Activated naive CD4-positive, alpha-beta T cell treated with anti-CD3 and anti-CD28 coated beads, Interleukin-2, amount 50 U/mL, for 72 hours (primary cell): ENCODE measurements at places on chromosomes 5 and 9. TPM values are rescaled to one million over a fixed set of nuclear protein-coding genes. Genes with fewer than 3 reads are reported as not detected.
A peak's percentile ranks its signal among the peaks of the same experiment; 100 is the strongest.

SLC45A2 gene
- total RNA-seq = 0.33 TPM

DNA sequence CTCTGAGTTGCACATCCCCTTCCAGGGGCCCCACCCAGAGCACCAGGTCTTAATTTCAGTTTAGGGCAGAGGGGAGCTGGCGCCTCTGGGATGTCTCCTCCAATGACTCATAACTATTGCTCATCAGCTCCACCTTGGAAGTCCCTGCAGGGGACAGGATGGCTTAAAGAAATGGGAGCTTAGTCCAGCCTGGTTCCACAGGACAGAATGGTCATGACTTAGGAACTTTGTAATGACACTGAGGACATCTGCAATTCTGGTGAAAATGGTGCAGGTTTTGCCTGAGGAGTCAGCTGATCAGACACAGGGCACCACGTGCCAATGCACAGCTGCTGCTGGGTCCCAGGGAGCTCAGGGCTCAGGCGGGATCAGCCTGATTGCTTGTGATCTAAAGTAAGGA, 16.4 kb upstream of the PPP1R26 start:
- no peak for DNase-seq

DNA sequence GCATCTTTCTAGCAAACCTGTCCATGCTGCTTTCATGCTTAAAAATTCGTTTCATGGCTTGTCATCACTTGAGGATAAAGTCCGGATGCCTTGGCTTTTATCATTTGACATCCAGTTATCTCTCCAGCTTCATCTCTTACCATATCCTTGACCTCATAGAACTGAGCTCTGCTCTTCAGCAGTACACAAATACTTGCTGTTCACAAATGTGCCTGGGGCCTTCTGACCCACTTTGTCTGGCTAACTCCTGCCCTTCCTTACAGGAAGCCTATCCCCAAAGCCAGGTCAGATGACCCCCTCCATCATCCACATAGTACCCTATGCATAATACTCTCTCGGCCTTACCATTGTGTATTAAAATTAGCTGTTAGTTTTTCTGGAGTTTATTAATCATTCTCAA, 249.1 kb downstream of the SAXO1 start:
- DNase-seq = no peak

DNA sequence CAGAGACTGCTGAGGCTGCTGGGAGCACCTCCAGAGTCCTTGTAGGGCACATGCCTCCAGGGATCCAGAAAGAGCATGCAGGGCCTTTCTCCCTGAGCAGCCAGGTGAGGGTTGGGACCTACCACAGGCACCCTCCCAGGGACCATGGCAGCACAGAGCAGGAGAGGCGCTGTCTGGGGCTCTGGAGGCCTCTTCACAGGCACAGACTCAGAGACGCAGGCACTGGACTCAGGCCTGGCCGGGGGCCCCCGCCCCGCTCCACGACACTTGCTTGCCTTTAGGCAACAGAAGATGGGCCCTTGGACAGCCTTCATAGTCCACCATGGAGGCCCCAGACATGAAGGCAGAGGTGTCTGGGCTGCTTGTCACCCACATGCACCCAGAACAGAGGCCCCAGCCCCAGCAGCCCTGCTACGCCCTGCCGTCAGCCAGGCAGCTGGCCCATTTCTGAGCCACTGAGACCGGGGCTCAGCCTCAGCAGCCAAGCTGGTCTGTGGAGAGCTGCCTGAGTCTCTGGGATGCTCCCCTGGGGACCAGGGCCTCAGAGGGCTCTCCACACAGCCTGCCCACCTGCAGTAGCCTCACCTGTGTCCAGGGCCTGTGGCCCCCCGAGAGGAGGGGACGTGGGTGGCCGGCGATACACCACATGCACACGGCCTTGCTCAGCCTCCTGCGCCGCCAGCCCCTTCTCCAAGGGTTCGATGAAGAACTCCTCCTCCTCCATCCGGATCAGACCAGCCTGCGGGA, 72.8 kb downstream of the ADAMTS2 start:
- no peak for DNase-seq

- DNase-seq = no peak
Measured at GRCh38 chr5:113295111-113295539, 139.7 kb downstream of the TSSK1B start.

WNT8A gene
- total RNA-seq = not detected

FOXE1 gene
- 0.06 TPM for total RNA-seq

C5 gene
- 2.2 TPM for total RNA-seq

DNA sequence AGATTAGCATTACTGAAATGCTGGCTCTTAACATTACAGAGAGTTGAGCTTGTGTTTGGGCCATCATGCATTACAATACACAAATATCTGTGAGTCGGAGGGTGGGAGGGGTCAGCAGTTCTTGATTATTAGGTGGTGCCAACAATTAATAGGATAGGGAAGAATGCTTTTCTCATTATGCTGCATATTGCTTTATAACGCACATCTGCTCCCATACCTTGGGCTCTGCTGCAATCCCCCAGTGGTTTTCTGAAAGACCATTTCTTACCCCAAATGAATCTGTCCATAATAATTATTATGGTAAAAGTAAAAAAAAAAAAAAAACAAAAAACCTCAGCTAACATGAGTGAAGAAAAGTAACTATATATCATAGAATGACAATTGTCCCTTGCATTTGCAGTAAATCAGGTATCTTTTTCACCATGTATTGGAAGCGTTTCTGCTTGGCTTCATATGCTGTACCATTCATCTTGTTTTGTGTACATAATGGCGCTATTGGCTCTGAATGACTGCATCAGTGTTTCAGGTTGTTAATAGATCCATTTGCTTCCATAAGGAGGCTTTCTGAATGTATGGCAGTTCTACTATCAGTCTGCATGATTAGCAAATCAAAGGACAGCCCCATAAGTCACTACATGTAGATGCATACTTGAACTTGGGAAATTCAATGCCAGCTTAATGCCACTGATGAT, 75.9 kb downstream of the CAVIN4 start:
- DNase-seq = no peak

GRCh38 chr5:147818290-147818689, 13.2 kb downstream of the SPINK1 start:
- no peak for DNase-seq

GRCh38 chr5:26625099-26625498, 413.3 kb downstream of the CDH9 start:
- no peak for DNase-seq

DNA sequence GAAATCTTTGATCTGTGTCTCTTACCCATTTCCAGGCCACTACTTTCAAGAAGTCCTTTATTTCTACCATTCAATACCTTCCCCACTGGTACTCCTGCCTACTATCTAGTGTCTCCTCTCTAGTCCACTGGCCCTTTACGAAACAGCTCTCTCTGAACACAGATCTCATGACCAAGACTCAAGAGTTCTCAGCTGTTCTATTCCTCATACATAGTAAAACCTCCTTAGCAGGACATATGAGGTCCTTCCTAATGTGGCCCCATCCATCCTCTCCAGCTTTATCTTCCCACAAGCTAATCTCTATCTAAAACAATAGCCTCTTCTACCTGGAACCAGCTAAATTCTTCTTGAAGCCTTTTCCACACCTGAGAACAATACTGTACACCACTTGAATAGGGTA, 2.6 kb downstream of the TEX10 start:
- no peak for DNase-seq

GRCh38 chr9:69193685-69194032, 19.6 kb downstream of the TJP2 start:
- no peak for DNase-seq

CTNND2 gene
- total RNA-seq = not detected

- DNase-seq = no peak
Measured at GRCh38 chr9:128211186-128211980, 8.2 kb downstream of the DNM1 start.

SPINK4 gene
- total RNA-seq = not detected

DIMT1 gene
- total RNA-seq = 44.8 TPM

CAMK4 gene
- total RNA-seq = 39.0 TPM

C8G gene
- 1.5 TPM for total RNA-seq

DNA sequence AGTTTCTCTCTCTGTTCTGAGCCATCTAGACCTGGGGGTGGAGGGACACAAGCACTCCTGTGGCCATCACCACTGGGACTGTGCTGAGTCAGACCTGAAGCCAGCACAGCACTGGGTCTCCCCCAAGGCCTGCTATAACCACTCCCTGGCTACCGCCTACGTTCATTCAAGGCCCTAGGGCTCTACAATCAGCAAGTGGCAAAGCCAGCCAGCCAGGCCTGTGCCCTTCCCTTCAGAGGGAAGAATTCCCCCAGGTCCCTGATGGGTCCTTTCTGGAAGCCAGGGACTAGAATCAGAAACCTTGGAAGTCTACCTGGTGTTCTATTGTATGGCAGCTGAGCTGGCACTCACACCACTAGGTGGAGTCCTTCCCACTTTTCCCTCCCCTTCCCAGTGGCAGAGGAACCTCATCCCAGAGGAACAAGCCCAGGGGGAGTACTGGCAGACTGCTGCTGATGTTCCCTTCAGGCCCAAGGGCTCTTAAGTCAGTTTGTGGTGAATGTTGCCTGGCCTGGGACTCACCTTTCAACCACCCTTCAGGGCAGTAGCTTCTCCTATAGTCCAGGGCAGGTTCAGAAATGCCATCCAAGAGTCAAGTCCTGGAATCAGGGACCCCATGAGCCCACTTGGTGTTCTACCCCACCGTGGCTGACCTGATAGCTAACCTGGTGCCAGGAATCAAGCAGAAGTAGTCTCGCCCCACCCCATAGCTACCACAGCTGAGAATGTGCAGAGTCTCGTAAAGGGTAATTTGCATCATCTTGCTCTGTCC, 20.0 kb downstream of the JMY start:
- DNase-seq = peak; percentile 13

DNA sequence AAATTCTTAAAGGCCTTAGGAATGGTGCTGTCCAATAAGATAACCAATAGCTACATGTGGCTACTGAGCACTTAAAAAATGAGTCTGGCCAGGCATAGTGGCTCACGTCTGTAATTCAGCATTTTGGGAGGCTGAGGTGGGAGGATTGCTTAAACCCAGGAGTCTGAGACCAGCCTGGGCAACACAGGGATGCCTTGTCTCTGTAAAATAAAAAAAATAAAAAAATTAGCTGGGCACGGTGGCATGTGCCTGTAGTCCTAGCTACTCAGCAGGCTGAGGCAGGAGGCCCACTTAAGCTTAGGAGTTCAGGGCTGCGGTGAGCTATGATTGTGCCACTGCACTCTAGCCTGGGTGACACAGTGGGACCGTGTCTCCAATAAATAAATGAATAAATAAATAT, 1.3 kb upstream of the SLC22A5 start:
- DNase-seq = no peak

DNA sequence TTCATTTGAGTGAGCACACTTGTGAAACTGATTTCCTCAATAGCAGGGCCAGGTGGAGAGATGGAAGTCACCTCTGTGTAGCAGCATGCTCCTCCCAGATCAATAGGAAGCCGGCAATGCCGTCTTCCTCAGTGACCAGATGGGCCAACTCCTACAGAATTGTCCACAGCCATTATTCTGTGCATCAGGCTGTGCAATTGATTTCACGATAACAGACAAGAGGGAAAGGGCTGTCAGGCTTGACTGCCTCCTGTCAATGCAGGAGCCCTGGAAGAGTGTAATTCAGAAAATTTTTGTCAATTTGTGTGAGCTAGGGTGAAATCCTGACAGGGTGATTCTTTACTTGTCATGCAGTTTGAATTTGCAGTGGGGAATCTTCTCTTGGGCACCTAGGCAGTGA, 838.4 kb upstream of the NUDT12 start:
- no peak for DNase-seq

GRCh38 chr5:7250611-7251010, 145.3 kb upstream of the ADCY2 start:
- DNase-seq = no peak

DNA sequence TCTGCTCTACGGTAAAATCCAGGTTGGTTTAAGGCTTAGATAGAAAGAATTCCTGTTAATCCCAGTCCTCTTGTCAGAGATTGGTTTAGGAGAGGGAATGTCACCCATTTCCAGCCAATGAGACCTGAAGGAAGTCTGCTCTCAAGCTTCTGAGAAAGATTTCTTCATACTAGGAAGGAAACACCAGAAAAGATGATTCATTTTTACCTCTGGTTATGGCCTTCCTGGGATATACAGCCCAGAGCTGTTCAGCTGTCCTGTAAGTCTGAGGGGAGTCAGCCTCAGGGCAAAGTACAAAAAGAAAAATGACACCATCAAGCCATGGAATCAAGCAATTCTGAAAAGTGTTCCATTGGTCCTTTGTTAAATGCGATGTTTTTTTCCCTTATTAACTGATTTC, 18.6 kb upstream of the CFAP95 start:
- no peak for DNase-seq

GRCh38 chr9:137878146-137878941, 762 bp downstream of the CACNA1B start:
- DNase-seq = peak; percentile 62

GRCh38 chr5:2149195-2149539, 266.4 kb upstream of the IRX4 start:
- no peak for DNase-seq

DNA sequence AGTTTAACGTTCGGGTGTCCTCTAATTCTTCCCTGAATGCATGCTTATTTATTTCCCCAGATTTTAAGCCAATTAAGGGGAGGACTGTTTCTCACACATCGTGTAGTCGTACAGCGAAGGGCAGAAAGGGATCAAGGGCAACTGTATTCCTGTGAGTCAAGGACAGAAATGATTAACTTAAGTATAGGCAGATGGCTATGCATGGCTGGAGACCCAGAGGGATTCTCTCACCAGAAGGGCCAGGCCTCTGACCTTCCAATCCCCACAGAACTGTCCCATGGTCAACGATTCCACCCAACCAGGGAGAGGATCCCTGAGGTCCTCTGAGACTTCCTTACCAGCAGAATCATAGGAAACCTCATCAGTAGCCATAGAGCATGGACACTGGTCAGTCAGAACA, 161.8 kb upstream of the MAP1B start:
- no peak for DNase-seq

NSA2 gene
- total RNA-seq = 82.7 TPM

- DNase-seq = no peak
Measured at GRCh38 chr5:127337876-127338275, 47.3 kb downstream of the MEGF10 start.

GRCh38 chr9:121564504-121565260, 65.0 kb upstream of the GGTA1 start:
- DNase-seq = no peak

DNA sequence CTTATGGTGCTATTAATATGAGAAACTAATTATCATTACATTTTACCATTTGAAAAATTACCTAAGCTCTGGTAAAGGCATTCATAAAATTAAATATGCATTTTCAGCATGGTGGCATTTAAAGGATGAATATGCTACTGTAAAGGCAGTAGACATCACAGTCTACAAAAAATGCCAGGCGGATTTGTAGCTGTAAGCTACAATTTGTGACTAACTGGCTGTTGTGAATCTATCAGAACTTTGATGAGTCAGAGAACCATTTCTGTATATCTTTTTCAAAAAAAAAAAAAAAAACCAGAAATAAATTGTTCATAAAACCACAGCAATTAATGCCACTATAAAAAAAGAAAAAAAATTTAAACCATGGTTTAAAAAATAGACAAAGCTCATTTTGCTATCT, 186.3 kb downstream of the NFIB start:
- DNase-seq = no peak

CDX1 gene
- not detected for total RNA-seq

GRCh38 chr9:75930730-75931321, 40.4 kb downstream of the PCSK5 start:
- DNase-seq = no peak
